ENCODE measurements at places on chromosomes 3 and 15.

GRCh38 chr15:90184786-90185704 is 16.1 kb upstream of the SEMA4B start:
- peak; percentile 85 for DNase-seq

DNA sequence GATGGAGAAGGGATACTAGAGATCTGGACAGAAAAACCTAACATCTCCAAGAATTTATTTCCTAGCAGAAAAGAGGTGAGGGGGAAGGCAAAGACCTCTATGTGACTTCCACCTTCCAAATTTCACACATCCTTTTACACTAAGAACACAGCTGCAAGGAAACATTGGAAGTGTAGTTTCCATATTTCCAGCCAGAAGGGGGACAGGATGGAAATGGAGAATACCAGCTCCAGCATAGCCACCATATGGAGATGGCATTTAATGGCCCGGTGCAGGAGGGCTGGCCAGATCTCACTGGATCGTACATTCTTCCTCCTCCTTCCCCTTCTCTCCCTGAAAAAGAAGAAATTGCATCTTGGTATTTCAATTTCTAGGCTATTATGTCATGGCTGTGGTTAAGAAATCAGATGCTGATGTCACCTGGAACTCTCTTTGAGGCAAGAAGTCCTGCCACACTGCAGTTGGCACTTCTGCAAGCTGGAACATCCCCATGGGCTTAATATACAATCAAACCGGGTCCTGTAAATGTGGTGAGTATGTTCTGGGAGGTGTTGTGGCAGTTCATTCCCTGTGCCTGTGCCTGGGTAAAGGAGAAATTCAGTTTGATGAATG is 36.9 kb upstream of the TF start:
- DNase-seq: no peak

- DNase-seq: no peak
Measured at GRCh38 chr3:14424711-14425580, 22.5 kb downstream of the SLC6A6 start.

DNA sequence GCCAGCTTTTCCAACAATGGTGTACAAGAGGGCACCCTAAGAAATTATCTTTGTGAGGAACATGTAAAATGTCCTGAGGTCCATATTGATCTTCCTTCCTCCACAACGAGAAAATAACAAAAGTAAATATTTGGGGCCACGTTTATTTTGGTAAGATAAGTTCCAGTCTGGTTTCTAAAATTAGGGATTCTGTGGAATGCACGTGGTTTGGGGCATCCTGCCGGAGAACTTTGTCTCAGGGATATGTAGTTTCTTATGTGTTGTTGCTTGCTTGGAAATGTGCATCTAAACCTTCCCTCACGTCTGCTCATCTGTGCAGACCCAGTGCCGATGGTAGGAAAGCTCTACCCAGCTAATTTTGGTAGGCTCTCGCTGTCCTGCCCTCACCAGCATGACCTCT is 62.8 kb downstream of the CTDSPL start:
- no peak for DNase-seq

DNA sequence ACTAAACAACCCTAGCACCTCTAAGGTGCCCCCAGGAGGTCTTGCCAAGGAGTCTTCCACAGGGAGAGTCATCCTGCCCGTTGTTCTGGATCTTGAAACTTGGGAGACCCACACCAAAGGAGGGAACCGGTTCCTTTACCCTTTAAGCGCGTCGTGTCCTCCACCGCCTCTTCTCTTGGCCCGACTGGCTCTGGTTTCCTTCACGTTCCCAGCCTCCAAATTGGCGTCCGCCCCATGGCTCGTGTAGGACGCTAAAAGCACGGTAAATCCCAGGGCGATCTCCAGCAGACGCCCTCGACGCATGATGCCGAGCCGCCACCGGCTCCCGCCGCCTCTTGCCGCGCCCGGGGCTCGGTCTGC is 1.1 kb downstream of the FBN1 start:
- no peak for DNase-seq

DNA sequence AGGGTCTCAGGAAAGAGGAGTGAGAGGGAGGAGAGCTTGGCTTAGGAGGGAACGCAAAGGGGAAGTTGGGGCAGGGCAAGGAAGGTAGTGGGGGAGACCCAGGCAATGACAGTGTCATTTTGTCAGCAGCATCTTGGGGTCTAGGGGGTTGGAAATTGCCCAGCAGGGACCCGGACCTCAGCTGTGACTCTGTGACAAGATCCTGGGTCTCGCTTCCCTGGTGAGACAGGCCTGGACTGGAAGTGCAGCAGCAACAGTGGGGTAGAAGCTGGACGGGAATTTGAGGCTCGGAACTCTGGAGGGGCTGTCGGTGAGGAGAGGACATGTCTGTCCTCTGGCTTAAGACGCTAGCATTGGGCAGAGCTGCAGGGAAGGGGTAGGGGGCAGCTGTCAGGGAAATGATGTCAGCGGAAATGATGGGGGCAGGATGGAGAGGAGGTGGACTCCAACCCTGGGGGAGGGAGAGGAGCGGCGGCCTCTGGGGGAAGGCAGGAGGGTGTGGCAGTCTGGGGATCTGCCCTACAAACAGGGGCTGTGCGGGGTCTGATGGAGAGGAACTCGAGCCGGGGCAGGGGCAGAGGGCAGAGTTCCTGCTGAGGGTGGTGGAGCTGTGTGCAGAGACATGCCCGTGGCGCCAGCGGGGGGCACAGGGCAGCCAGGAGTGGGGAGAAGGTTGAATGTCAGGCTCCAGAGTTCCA is 12.3 kb downstream of the ANPEP start:
- no peak for DNase-seq

- DNase-seq: no peak
Measured at GRCh38 chr3:121998030-121998580, 23.9 kb downstream of the ILDR1 start.

DNA sequence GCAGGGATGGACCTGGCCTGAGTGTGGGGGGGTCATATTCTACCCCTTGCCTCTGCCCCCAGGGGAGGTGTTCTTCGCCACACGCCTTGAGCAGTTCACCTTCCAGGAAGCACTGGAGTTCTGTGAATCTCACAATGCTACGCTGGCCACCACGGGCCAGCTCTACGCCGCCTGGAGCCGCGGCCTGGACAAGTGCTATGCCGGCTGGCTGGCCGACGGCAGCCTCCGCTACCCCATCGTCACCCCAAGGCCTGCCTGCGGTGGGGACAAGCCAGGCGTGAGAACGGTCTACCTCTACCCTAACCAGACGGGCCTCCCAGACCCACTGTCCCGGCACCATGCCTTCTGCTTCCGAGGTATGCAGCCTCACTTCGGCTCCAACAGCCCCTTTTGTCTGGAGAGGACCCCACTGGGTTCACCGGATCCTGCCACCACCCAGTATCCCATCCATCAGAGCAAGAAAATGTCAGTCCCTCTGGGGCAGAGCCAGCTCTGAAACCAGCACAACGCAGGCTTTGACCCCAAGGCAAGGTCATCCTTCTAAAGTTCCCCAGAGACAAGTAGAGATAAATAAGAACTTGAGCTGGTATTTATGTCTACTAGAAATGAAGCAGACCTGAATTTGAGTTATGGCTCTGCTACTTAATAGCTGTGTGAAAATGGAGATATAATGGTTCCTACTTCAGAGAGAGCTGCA is 45.8 kb downstream of the HAPLN3 start:
- no peak for DNase-seq

DNA sequence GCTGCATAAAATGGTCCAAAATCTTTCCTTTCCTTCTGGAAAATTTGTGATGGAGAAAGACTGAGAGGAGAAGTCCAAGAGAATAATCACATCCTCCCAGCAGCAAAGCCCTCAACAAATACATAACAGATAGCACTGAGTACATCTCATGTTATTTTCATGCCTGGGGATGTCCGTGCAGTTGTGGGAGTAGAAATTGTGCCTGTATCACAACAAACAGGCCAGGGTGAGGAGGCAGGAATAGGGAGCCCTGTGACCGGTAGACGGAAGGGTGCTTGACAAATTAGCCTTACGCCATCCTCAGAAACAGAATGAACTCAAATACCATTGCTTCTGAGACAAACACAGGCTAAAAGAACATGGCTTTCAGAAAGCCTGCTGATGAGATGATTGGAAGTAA is 333.2 kb upstream of the UMPS start:
- no peak for DNase-seq

DNA sequence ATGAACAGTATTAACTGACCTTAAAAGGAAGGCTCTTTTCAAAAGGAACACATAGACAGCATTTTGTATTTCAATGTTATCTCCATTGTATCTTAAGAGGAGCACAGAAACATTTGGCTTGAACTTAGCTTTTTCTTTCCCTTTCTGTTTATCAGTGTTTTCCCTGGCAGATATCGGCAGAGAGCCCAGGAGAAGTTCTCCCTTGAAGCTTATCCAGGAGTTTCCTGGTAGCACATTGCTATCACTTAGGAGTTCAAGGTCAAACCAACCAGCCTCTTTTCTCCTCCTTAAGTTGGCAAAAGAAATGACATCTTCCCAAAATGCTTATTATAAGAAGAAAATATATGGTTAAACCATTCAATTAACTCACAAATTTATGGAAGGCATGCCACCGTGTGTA is 344.6 kb upstream of the UBE2E2 start:
- DNase-seq: no peak

- no peak for DNase-seq
Measured at GRCh38 chr3:89411201-89411600, 303.8 kb downstream of the EPHA3 start.

- DNase-seq: no peak
Measured at GRCh38 chr3:112138219-112138969, 5.3 kb upstream of the GCSAM start.

DNA sequence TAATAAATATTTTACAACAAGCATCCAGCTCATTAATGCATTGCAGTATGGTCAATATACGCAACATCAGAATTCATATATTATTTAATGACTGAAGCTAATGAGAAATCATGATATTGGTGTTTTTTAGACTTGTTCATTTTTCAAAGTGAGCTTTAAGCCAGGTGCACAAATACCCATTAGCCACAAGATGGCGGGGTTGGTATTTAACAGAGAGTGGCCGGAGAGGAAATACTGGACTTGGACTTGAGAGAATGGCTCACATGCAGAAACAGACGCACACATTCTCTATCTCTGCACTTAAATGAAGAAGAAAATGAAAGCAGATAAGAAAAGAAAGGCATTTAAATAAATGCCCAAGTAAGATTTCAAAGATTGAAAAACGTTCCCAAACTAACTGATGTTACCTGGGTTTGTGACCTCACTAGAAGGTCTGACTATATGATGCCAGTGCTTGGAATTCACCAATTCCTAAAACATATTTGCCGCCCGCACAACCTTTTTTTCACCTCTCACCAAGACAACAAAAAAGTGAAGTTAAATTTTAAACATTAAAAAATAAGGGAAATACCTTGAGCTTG is 21.2 kb upstream of the CRBN start:
- peak; percentile 25 for DNase-seq

GRCh38 chr3:81279481-81280379 is 481.7 kb downstream of the GBE1 start:
- DNase-seq: no peak

- DNase-seq: no peak
Measured at GRCh38 chr3:65785065-65785645, 253.6 kb downstream of the MAGI1 start.

DNA sequence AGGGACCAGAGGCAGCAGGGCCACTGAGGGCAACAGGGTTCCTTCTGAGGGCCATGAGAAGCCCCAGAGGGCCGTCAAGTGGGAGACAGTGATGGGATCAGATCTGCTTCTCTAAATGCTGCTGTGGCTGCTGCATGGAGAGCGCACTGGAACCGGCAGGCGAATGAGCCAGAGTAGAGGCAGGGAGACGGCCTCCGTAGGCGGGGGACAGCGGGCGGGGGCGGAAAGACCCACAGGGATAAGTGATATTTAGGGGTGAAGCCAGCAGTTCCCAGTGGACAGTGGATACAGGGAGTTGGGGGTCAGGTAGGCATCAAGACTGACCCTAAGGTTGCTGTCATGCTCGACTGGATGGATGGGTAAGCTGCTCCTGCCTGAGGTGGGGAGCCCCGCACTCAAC is 45.0 kb downstream of the GLDN start:
- no peak for DNase-seq

DNA sequence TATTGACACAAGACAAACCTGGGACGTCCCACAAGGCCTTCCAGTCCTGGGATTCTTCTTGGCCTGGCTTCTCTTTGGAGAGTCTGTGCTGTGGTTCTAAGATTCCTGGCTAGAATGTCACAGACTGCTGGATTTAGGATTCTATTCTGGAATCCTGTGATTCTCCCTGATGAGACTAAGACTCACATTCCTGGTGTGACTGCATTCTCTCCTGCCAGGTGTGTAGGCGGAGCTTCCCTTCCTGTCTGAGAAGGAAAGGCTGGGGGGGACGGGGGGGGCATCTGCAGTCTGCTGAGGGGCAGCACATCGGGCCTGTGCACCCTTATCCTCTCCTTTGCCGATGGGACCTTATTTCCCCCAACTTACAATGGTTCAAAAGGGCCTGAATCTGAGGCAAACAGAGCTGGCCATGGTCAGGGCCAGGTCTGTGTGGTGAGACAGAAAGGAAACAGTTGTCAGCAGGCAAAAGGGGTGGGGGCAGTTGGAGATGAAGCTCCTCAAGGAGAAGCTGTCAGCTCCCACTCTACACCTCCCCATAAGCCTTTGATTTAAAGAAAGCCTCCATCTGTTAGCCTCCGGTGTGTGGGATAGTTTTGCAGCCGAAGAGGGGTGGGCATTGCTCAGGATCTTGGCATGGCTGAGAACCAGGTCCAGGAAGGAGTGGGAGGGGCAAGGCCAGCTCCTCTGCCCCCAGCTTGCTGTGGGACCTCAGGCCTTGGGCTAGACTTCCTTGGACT is 30.9 kb downstream of the VIPR1 start:
- DNase-seq: no peak

DNA sequence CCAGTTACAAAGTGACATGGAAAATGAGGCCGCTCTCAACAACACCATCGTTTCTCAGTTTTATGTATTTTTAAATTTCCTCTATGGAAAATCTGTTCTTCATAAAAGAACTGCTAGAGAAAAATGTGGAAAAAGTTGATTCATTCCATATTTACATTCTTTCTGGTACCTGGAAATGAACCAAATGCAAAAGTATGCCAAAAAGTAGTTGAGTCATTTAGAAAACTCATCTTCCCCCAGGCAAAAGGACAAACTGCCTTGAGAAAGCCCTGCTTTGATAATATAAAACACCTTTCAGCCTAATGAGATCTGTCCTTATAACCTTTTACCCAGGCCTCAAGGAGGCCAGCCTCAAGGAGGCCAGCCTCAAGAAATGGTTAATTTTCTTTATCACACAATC is 283.0 kb upstream of the VEPH1 start:
- no peak for DNase-seq

All from anterior cingulate cortex (tissue), 58 donors.